T-helper 9 cell (primary cell): ENCODE measurements at places on chromosomes 1 and 21.

DNA sequence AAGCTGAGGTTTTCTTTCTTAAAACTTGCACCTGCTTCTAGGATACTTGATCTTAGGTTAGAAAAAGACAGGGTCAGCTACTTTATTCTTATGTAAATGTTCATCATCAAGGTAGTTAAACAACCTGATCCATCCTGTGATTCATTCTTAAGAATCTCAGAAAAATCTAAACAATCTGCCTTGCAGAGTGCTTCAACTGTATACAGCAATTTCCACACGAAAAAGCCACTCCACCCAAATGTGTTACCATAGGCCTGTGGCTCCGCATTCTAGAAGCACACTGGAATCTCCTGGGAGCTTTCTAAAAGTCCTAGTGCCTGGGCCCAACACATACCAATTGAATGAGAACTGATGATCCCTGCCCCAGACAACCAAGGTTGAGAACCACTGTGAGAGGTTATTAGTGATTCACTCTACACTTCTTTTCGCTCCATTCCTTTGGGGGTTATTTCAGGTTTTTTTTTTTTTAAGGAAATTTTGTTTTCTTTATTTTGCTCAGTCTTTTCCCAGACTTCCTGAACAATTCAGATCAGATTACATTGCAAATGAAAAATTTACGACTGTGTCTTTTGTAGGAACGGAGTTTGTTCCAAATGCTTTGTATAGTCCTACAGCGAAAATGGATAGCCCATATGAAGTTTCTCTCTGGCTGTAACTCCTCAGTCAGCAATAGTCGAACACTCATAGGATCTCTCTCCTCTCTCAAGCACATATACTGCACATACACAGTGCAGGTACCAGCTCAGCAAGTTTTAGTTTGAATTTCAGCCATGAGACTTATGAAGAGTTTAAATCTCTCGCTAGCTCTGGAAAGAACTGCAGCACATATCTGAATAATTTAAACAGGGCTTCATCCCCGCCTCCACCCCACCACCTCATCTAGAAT is 16.1 kb downstream of the SMYD2 start:
- DNase-seq = no peak

DNA sequence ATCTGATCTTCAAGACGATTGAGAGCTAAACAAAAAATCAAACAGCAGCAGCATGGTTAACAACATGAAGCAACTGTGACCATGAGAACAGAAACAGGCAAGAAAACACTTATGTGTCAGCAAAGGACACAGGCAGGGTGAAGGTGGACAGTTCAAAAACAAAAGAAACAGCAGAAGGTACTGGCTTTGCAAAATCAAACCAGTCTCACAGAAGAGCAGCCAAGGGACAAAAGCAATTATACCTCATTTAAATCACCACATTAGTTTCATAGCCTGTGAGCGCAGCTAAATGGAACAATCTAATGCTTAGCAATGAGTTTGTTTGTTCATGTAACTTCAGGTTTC is 59.1 kb downstream of the CAPN2 start:
- DNase-seq = no peak

GRCh38 chr1:93651695-93652094 is 29.9 kb downstream of the BCAR3 start:
- no peak for DNase-seq

GRCh38 chr1:194908643-194909042 is 1699.6 kb downstream of the KCNT2 start:
- DNase-seq = no peak

DNA sequence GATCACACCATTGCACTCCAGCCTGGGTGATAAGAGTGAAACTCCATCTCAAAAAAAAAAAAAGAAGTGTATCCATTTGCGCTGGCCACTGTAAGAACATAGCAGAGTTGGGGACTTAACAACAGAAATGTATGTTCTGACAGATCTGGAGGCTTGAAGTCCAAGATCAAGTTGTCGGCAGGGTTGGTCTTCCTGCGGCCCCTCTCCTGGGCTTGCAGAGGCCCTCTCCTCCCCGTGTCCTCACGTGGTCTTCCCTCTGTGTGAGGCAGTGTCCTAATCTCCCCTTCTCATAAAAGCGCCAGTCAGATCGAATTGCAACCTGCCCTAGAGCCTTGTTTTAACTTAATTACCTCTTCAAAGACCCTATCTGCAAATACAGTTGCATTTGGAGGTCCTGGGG is 52.6 kb downstream of the MT1HL1 start:
- DNase-seq = no peak

- DNase-seq = no peak
Observed at GRCh38 chr1:52976183-52977035, 49.3 kb downstream of the SCP2 start.

GRCh38 chr21:22961258-22961657 is 1963.0 kb downstream of the NCAM2 start:
- no peak for DNase-seq

DNA sequence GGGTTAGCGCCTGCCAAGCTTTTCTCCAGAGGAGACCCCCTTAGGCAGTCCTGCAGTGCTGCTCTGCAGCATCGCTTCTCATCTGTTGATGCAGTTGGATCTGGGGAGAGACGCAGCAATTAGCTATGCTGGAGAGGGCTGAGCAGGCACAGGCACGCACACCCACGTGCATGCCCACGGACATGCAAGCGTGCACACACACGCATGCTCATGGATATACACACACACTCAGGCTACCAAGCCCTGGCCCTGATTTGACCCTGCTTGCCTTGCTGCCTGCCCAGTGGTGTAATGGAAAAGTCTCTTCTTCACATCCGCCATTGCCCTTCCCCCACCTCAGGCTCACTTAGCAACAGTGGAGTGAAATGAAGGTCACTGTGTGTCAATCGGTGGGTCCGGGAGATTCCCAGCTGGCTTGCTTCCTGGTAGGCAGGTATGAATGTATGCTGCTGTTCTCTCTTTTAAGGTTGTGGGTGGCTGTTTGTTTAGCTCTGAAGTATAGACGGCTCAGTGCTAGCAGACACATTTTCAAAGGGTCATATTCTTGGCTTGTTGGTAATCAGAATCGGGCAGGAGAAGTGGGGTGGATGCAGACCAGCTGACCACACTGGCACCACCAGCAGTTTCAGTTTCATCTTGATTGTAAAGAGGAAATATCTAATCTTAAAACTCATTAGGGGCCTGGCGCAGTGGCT is 9.5 kb downstream of the ATP1B1 start:
- no peak for DNase-seq

GRCh38 chr1:1510912-1511532 is 940 bp upstream of the ATAD3A start:
- no peak for DNase-seq

DNA sequence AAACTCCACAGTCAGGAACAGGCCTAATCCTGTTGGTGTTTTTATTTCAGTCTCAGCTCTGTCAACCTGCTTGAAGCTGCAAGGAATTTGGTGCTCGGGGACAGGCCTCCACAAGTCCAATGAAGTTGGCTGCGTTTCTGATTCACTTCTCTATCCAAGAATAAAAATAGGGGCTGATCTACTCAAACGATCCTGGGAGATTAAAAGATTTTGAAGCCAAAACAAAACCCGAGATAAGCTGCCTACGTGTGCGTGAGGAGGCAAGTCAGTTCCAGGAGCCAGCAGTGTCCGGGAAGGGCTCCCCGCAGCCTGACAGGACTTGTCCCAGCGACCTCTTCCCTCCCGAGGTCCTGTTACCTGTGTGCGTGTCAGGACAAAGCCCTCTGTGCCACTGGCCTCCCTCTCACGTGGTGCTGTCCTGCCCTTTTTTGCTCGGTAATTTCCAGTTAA is 98.0 kb downstream of the ETS2 start:
- DNase-seq = no peak

DNA sequence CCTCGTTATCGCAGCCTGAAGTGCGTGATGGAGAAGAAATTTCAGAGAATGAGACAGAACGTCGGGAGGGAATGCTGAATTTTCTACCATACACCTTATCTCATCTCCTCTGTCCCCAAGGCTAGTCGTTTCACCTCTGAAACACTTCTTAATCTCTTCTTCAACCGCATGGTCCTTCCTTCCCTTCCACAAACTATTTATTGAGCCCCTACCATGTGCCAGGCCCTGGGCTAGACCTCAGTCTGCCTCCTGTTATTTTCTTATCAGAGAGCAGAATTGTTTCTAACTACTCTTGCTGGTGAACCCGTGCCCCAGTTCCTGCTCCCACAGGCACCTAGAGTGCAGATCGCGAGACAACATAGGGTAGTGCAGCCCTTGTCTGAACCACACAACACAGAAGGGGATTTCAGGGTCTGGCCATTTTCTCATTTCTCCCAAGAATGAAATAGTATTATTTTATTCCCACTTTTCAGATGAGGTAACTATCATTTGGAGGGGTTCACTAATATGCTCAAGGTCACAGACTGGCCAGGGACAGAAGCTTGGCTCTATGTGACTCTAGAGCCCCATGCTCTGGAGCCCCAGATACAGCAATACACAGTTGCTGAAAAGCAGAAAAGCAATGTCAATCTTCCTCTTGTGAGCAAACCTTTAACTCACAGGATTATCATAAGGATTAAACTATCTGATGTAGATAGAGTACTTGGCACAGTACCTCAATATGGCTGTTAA is 598 bp upstream of the ADIPOR1 start:
- no peak for DNase-seq

DNA sequence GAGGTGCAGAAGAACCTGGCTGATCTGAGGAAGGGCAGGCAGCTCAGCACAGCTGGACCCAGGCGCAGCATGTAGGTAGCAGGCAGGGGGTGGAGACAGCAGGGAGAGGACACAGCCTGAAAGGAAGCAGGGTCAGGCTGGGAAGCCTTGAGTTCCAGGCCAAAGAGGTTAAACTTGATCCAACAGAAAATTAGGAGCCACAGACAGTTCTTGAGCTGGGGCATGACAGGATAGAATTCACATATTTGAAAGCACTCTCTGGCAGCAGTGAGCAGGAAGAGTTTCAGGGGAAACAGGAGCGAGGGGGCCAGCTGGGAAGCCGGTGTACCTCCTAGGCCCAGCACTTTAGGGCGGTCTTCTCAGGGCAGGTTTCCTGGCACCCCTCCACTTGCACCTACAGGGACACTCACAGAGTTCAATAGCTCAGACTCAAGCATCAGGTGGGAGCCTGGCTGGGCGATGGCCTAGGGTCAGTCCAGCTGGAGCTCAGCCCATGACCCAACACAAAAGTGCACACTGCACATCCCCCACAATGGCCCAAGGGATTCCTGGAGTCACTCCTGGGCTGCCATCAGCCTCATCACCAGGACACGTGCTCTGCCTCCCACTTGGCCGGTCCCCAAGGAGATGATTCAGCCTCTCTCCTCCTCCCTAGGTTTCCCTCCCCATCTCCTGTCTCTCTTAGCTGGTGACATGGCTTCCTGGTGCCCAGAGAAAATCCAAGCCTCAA is 22.7 kb downstream of the MATN1 start:
- DNase-seq = no peak

DNA sequence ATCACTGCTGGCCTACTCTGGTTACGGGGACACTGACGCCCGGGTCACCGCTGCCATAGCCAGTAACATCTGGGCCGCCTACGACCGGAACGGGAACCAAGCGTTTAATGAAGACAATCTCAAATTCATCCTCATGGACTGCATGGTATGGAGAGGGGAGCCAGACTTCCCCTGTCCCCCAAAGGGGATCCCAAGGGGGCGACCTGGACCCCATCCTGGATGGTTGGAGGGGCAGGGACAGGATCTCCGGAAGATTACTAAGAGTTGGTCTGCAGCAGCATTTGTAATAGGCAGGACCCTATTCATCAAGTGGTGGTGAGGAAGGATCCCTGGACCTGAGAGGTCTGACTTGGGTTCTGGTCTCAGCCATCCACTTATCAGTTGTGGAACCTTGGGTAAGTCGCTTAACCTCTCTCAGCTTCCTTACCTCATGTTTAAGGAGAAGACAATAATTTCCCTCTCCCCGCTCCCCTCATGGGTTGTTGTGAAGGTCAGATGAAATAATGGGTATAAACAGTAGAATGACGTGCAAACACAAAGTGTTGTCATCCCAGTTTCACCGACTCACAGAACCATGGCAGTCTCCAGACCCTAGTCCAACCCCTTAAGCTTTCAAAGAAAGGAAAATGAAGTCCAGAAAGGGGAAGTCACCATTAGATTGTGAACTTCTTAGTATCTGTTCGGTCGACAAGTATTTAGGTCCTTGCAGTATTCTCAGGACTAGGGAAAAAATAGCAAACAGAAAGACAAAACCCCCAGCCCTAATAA is 883 bp downstream of the LAMTOR2 start:
- DNase-seq = no peak

DNA sequence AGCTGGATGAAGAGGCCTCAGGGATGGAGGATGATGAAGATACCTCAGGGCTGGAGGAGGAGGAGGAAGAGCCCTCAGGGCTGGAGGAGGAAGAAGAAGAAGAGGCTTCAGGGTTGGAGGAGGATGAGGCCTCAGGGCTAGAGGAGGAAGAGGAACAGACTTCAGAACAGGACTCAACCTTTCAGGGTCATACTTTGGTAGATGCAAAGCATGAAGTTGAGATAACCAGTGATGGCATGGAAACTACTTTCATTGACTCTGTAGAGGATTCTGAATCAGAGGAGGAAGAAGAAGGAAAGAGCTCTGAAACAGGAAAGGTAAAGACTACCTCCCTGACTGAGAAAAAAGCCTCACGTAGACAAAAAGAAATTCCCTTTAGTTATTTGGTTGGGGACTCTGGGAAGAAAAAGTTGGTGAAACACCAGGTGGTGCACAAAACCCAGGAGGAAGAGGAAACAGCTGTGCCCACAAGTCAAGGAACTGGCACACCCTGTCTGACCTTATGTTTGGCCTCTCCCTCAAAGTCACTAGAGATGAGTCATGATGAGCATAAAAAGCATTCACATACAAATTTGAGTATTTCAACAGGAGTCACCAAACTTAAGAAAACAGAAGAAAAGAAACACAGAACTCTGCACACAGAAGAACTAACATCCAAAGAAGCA is 15.4 kb downstream of the L1TD1 start:
- no peak for DNase-seq

DNA sequence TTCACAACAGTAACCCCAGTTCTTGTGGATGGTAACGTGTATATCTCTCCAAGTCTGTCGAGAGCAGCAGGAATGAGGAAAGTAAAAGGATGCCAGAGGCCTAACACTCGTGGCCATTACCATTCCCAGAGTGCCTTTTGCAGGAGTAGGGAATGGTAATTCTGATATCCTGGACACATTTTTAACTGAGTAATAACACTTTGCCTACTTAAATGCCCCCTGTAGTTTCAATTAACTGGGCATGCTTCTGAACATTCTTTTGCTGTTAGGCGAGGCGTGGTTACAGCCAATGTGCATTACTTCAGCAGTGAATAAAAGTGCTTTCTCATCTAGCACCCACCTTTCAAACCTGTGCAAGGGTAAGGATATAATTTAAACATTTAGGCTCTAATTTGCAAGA is 258.5 kb upstream of the ADGRL2 start:
- DNase-seq = no peak

GRCh38 chr1:183941001-183941400 is 96.5 kb downstream of the COLGALT2 start:
- DNase-seq = no peak

GRCh38 chr1:206679738-206680211 is 4.9 kb upstream of the MAPKAPK2 start:
- no peak for DNase-seq

- no peak for DNase-seq
Observed at GRCh38 chr1:221839321-221839720, 97.4 kb upstream of the DUSP10 start.
